ENCODE measurements at places on chromosomes 4 and X.

- DNase-seq, result no peak
Observed at GRCh38 chr4:67762086-67762485, 7.9 kb upstream of the GNRHR start.

DNA sequence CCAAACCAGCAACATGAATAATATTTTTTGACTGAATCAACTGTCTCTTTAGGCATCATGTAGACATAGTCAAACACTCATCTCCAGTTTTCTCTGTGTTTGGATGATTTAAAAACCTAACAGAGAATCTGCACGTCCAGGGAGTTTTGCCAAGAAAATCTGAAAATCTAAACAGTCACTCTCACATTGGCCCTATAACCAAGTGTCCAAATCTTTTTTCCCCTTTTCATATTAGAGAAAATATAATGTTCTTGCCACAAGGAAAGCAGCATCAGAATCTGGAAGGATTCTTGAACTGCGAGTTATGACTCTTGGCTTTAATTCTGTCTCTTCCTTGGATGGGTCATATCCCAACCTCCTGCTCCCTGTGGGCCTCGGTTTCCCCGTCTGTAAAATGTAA lies 8.8 kb upstream of the CHRDL1 start:
- no peak for DNase-seq

GRCh38 chr4:139167774-139168444 lies 9.1 kb downstream of the ELF2 start:
- DNase-seq, result no peak

DNA sequence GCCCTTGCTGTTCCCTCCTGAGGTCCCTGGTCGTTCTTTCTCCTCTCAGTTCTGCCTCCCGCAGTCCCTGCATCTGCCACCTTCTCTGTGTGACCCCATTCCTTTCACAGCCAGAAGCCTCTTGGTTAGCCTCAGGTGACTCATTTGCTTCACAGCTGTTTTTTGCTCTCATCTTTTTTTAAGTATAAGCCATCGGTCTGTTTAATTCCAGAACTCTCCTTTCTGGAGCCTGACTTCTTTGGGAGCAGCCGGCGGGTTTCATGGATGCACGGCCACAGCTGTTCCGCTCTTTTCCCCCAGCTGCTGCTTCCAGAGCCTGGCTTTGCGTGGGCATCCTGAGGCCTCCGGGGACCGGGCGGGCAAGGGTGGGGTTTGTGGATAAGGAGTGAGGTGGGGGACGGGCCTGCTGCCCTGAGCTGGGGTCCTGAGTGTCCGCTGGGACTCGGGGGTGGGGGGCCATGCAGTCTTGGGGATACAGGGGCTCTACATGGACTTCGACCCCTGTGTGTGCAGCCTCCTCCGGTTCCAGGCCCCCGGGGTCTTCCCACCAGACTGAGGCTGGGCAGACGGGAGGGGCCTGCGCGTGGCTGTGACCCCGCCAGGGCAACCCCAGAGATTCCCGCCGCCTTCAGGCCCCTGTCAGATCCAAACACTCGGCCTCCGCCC lies 46.7 kb downstream of the PCGF3 start:
- no peak for DNase-seq

- DNase-seq, result no peak
Observed at GRCh38 chrX:133250184-133251100, 32.3 kb upstream of the TFDP3 start.

GRCh38 chr4:57410331-57411052 lies 300.3 kb upstream of the IGFBP7 start:
- DNase-seq, result no peak

DNA sequence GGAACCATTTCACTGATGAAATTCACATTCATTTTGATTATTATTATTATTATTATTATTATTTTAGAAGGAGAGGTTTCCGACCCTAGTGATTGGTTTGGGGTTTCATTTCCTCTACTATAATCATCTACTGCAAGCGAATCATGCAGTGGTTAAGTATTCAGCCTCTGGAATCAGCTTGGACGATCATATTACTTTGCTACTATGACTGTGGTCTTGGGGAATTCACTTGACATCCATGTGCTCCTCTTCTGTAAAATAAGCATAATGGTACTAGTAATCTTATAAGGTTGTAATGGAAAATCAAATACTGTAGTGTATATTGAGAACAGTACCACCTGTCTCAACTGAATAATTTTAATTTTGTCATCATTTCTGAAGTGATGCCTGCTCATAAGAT lies 132.1 kb upstream of the SLC4A4 start:
- no peak for DNase-seq

- DNase-seq, result no peak
Observed at GRCh38 chr4:73816814-73817213, 19.7 kb upstream of the CXCL6 start.

- DNase-seq, result no peak
Observed at GRCh38 chr4:158895797-158896576, 127.2 kb downstream of the FNIP2 start.

DNA sequence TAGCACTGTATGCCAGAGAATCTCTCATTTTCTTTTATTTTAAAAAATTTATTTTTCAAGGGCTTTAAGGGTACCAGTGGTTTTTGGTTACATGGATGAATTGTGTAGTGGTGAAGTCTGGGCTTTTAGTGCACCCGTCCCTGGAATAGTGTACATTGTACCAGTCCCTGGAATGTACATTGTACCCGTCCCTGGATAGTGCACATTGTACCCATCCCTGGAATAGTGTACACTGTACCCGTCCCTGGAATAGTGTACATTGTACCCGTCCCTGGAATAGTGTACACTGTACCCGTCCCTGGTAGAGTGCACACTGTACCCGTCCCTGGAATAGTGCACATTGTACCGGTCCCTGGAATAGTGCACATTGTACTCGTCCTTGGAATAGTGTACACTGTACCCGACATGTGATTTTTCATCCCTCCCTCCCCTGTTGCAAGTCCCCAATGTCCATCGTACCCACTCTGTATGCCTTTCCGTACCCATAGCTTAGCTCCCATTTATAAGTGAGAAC lies 56.1 kb upstream of the HELT start:
- no peak for DNase-seq

DNA sequence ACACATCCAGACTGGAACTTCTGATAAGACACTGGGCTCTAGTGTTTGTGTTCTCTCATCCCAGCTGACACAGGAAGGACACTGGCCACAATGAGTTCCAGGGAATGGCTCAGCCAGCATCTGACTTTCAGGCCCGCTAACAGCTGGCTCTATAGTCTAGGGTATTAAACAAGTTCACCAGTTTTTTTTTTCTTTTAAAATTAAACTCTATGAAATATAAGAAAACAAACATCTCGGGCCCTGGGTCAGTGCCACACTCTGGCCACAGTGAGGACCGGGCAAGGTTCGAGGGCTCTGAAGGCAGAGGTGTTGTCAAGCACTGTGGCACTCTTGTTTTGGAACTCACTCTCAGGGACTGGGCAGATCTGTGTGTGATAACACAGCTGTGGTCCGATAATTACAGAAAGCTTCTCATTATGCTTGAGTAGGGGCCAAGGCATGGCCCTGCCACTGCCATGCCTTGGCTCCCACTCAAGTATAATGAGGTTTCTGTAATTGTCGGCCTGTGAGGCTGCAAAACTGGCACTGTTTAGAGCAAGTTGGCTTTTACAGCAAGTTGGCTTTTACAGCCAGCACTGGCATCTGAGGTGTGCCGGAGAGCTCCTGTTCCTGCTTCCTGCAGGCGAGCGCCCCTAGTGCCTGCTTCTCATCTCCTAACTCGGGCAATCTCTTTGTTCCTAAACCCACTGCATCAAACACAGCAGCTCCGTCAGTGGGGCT lies 62.8 kb downstream of the PPP1R2C start:
- DNase-seq, result no peak

All from stimulated activated CD8-positive, alpha-beta memory T cell treated with anti-CD3 and anti-CD28 coated beads, Interleukin-7, amount 100 ng/mL, for 1 hour (primary cell).